ENCODE measurements at places on chromosomes 12 and 14.

GRCh38 chr12:132389026-132389425 lies 59.6 kb upstream of the GALNT9 start:
- DNase-seq = no peak

GRCh38 chr14:93173943-93174395 lies 10.7 kb downstream of the MOAP1 start:
- no peak for DNase-seq

DNA sequence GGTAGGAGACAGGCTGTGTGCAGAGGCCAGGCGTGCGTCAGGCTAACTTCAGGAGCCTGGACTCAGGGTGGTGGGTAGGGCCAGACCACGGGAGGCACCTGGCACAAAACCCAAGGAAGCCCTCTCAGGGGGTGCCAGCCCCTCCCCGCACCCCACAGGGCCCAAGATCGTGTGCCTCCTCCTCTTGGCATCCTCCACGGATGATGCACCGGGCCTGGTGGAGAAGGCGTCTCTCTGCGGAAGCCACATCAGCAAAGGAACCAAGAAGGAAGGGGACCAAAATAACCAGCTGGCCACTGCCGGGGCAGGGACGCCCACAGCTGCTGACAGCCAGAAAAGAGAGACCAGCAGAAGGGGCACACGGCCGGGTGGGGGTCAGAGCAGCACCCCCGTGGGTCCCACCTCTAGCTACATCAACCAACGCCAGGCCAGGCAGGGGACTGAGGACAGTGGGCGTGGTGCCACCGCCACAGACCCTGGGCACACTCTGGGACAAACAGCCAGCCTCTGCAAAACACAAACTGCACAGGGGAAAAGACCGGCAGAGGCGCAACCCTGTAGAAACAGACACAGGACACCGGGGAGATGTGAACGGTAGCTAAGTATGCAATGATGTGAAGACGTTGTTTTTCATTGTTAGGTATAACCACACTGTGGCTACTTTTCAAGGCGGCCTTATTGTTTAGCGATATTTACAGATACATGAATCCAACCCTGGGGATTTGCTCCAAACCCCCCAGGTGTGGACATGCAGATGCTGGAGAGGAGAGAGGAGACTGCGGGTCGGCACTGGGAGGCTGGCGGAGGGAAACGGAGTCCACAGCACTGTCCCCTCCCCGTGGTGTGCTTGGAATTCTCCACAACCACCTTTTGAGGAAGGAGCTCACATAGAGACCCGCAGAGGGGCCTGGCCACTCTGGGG lies 26.1 kb upstream of the C14orf180 start:
- no peak for DNase-seq

GRCh38 chr14:74621556-74621955 lies 9.5 kb upstream of the LTBP2 start:
- DNase-seq = no peak

GRCh38 chr14:57974896-57975295 lies 109.0 kb upstream of the SLC35F4 start:
- DNase-seq = no peak

- DNase-seq = no peak
Observed at GRCh38 chr12:102959391-102959790, 1.9 kb downstream of the ASCL1 start.

GRCh38 chr14:51653079-51653774 lies 1.5 kb downstream of the FRMD6 start:
- peak; percentile 67 for DNase-seq

DNA sequence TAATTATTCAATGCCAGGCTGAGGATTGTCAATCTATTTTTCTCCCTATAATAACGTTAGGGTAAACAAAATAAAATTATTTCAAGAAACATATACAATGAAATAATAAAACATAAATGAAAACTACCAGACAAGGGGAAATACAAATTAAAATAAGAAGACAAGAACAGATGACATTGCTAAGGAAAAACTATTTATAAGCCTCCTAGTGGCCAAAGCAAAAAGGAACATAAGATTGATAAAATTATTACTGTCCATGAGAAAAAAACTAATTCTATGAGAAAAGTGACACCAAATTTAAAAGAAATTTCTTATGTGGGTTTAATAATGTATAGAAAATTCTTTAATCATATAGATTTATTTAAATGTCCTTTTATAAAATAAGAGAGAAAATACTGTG lies 294.7 kb downstream of the TTC6 start:
- no peak for DNase-seq

- peak; percentile 88 for DNase-seq
Observed at GRCh38 chr14:71714225-71714624, 218.0 kb upstream of the RGS6 start.

Data from fibroblast of skin of left biceps (primary cell).